ENCODE measurements at places on chromosomes 16 and 17. TPM values are rescaled to one million over a fixed set of nuclear protein-coding genes. Genes with fewer than 3 reads are reported as not detected.

ABI3 gene
- total RNA-seq: 2.5 TPM

- no peak overlapping the region for H3K4me3 ChIP-seq
- no peaks in the 10 kb centered on the region for H3K4me1 ChIP-seq
- DNase-seq: no peak
- no peaks in the 10 kb centered on the region for H3K27me3 ChIP-seq
- H3K36me3 ChIP-seq: no peaks in the 10 kb centered on the region
Observed at GRCh38 chr17:46910179-46910927, 12.6 kb upstream of the GOSR2 start.

DNA sequence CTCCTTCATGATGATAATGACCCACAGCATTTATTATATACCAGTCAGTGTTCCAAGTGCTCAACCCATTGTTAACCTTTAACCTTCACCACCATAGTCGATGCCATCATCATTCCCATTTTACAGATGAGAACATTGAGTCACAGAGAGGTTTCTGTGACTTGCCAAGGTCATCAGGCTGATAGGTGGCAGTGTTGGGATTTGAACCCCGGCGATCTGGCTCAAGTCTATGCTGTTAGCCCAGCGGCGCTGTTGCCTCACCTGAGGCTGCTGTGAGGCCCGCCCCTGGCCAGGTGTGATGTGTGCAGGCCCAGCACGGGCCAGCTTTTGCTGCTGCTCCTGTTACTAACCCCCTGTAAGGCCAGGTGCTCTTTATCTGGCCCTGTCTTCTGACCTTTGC, 101.2 kb downstream of the OR1D5 start:
- no peaks in the 10 kb centered on the region for H3K36me3 ChIP-seq
- no peak overlapping the region for H3K4me3 ChIP-seq
- no peaks in the 10 kb centered on the region for H3K4me1 ChIP-seq
- H3K27ac ChIP-seq: no peak overlapping the region
- no peak for DNase-seq

DNA sequence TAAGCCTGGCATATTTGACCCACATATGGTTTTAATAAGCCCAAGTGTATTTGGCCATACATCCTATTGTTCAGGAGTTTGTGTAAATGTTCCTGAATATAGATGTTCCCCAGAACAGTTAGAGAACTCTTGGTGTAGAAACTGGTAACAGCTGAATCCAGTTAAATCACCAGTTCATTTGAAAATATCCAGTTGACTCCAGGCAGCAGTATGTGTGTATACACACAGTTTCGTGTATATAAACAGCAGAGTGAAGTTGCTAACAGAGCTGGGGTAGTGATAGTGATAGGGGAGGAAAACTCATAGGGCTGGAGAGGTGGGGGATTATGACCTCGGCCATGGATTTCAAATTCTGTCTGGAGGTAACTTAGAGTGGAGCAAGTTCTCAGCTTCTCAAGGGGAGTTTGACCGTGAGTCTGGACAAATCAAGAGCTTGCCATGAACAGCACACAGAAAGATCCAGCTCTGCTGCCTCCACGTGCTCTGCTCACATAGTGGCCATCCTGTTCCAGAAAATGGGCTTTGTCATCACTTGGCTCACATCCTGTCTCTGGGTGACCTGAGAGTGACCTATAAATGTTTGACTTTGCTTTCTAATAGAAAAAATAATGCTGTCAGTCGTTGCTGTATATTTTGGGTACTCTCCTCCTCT, 30.6 kb upstream of the MMD start:
- H3K36me3 ChIP-seq: no peaks in the 10 kb centered on the region
- no peak overlapping the region for H3K4me3 ChIP-seq
- peak overlapping the region; percentile 30 for H3K27ac ChIP-seq
- H3K27me3 ChIP-seq: no peaks in the 10 kb centered on the region

DNA sequence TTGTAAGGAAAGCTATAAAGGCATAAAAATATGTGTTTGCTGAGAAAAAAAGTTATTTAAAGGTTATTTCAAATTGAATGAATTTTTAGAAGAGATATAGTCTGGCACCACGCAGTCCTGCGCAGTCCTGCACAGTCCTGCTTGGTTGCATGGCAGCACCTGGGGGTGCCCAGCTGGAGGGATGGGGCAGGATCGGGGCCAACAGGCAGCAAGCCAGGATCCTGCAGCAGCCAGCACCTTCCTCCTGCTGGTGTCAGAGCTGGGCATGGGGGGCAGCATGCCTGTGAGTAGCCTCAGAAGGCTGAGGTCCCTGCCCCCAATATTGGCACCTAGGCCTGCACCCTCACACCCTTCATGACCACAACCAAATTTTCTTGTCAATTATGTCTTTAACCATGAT, 46.0 kb downstream of the GLG1 start:
- peaks cover 36% of the 10 kb centered on the region for H3K4me1 ChIP-seq
- H3K27ac ChIP-seq: no peak overlapping the region
- H3K27me3 ChIP-seq: no peaks in the 10 kb centered on the region
- no peak for DNase-seq
- H3K4me3 ChIP-seq: no peak overlapping the region
